ENCODE measurements at places on chromosomes 4 and X. TPM values are rescaled to one million over a fixed set of nuclear protein-coding genes. Genes with fewer than 3 reads are reported as not detected.

DNA sequence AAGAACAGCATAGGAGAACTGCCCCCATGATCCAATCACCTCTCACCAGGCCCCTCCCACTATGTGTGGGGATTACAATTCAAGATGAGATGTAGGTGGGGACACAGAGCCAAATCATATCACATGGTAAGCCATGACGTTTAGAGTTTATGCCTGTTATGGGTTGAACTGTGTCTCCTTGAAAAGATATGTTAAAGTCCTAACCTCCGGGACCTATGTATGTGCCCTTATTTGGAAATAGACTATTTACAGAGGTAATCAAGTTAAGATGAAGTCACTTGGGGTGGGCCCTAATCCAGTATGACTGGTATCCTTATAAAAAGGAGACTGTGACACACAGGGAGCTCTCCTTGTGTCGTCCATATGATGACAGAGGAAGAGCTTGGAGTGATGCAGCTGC is 25.2 kb upstream of the SLC2A9 start:
- DNase-seq: no peak

DNA sequence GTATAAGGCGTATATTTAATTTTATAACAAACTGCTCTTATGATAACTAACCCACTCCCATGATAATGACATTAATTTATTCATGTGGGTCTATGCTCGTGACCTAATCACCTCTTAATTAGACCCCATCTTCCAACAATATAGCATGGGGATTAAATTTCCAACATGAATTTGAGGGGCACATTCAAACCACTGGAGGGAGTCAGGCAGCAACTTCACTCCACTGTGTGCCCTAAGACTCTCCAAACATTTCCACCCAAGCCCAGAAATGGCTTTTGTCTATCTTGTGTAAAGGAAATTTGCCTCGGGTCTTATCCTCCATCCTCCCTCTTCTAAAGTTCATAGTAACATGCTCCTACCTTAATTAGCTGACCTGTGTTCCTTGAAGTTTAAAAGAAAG is 616.1 kb upstream of the CPEB2 start:
- no peak for DNase-seq

GRCh38 chr4:101265816-101266172 is 81.5 kb downstream of the PPP3CA start:
- DNase-seq: no peak

DNA sequence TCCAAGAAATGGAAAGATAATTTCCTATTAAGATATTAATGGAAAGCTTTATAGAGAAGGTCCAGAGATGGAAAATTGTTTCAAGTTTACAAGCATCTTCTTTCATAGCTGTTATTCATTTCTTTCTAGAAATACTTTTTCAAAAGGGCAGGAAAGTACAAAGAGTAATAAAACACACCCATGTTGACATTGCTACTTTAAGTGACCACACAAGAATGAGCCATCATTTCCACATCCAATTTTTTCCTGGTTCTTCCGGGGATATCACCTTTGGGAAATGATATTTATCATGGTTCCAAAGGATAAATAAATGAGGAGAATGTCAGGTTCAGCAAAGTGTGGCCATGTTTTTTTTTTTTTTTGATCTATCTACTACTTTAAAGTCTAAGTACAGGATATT is 4.5 kb downstream of the GLRA2 start:
- DNase-seq: no peak

DNA sequence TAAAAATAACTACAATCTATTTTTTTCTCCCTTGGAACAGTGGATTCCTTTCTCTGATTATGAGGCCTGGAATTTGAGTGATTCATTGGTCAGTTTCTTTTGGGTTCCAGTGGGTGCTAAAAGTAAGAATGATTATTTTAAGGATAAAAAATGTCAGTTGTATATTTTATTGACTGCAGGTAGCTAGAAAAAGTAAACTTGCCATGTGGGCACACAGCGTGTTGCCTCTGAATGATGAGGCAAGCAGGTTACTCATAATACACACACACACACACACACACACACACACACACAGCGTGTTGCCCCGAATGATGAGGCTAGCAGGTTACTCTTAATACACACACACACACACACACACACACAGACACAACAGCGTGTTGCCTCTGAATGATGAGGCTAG is 13.8 kb downstream of the GALNT7 start:
- no peak for DNase-seq

DNA sequence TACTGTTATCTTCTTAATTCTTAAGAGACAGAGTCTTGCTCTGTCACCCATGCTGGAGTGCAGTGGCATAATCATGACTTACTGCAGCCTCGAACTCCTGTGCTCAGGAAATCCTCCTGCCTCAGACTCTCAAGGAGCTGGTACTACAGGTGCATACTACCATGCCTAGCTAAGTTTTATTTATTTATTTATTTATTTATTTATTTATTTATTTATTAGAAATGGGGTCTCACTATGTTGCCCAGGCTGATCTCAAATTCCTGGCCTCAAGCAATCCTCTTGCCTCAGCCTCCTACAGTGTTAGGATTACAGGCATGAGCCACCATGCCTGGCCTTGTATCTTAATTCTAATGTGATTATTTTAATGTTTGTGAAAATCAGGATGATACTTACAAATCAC is 125.6 kb downstream of the THOC2 start:
- DNase-seq: no peak

DNA sequence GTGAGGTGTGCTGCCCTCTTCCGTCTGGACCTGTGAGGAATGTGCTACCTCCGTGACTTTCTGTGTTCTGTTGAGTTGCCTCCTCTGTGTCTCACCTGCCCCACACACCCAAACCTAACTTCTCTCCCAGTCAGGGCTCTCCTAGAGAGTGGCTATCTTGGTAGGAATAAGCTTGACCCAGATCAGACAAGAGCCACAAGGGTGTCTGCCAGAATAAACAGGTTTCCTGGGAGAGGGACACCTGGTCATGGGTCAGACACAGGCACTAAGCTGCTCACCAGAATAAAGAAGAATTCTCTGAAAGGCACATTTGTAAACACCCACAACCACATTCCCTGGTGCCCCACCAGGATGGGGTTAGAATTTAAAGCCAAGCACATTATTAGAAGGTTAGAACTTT is 11.1 kb downstream of the ZNF182 start:
- DNase-seq: no peak

DNA sequence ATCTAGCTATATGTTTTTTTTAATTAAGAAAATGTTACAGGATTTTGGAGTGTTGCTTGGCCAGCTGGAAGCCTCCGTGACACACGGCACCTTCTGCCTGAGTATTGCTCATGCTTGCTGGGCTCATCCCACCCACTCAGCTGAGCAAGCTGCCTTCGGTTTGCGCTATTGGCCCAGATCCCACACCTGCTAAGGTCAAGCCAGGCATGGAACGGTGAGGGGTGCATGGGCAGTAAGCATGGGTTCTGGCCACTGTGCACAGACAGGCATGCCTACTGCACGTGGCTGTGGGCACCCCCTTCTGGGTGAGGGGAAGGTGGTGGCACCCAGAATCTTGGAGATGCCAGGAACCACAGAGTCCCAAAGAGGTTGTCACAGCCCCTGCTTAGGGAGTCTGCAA is 1178.4 kb upstream of the PCDH7 start:
- DNase-seq: no peak

DNA sequence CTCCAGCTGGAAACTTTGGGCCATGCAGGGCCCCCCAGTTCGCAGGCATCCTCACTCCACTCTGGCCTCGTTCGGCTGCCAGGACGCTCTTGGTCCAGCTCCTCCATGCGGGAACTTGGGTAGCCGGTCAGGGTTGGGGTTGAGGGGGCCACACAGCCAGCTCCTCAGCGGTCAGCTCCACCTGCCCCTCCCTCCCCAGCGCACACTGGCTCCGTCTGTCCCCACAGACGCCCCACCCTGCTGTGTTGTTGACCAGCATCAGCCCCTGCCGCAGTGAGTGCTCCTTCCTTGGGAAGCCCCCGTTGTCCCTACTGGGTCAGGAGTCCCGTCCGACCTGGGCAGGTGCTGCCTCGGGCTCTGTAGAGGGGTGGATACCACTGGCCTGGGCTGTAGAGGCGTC is 5.8 kb downstream of the FGFRL1 start:
- DNase-seq: no peak

- no peak for DNase-seq
Measured at GRCh38 chrX:39227371-39227770, 426.1 kb downstream of the MID1IP1 start.

DNA sequence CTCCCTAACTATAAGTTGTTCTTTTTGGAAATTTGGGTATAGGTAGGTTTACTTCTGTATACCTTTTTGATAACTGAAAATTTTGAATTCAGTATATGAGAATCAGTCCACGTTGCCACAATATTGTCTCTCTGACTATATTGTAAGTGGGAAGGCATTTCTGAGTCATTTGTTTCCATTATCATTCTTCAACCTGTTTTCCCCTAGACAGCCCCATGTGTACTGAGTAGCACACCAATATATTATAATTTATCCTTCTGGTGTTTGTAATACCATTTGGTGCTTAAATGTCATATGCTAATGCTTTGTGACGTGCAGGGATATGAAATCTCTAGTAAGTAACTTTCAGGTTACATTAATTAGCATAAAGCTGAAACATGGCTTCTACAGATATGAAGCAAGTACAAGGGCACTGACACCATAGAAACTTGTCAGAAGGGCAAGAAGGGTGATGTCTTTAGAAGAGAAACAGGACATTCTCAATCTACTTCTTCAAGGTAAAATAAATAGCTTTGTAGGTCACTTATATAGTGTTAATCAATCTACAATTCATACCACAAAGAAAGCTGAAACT is 27.7 kb downstream of the PAK3 start:
- DNase-seq: no peak

- no peak for DNase-seq
Measured at GRCh38 chrX:110414273-110414672, 55.6 kb downstream of the RTL9 start.

- no peak for DNase-seq
Measured at GRCh38 chrX:129188231-129188630, 335.1 kb downstream of the SMARCA1 start.

GRCh38 chrX:119089619-119090018 is 16.8 kb downstream of the CT47C1 start:
- no peak for DNase-seq

The PF4V1 gene
- total RNA-seq: not detected

The TLR6 gene
- total RNA-seq: 0.44 TPM

The TASL gene
- total RNA-seq: 1.1 TPM

The GPC3 gene
- 2.0 TPM for total RNA-seq

The TCEANC gene
- 3.5 TPM for total RNA-seq

The ANKRD50 gene
- total RNA-seq: 14.0 TPM

Measured in colonic mucosa (tissue), 4 donors.